ENCODE measurements at places on chromosomes 6 and 20.

DNA sequence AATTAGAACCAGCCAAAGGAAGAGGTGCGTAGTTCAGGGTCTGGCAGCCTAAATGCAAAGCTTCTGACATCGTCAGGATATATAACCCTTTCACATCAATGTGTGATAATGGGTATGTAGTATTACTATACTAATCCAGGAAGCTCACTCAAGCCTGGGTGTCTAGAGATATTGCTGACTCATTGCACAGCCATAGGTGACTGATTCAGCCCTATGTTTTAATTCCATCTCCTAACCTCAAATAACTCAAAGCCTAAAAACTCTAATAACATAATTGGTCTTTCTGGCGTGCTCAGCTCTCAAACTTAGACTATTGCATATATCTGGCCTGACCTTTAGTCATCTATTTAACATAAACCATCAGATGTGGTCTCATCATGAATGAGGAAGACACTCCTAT is 658.4 kb downstream of the TBC1D32 start:
- H3K36me3 ChIP-seq: no peaks in the 10 kb centered on the region
- H3K4me1 ChIP-seq: no peaks in the 10 kb centered on the region

- H3K4me1 ChIP-seq: no peaks in the 10 kb centered on the region
- DNase-seq: no peak
- H3K4me3 ChIP-seq: no peak overlapping the region
- no peaks in the 10 kb centered on the region for H3K36me3 ChIP-seq
- H3K27ac ChIP-seq: no peak overlapping the region
- peaks cover 26% of the 10 kb centered on the region for H3K27me3 ChIP-seq
Measured at GRCh38 chr6:88982720-88983119, 19.3 kb upstream of the RNGTT start.

DNA sequence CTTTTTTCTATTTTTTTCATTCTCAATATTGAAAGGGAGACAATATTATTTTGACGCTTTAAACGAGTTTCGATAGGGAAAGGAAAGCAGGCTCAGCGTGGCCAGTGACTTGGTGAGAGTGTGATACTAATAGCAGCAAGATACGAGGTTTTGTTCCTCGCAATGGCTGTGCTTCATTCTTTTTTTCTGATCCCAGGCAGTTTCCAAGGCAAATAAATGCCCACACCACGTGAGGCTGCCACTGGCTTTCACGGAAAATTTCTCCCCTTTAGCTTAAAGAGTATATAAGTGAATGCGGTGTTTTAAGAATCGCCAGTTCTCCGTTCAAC is 196.4 kb upstream of the ZNF184 start:
- H3K27me3 ChIP-seq: peaks cover 68% of the 10 kb centered on the region
- H3K4me1 ChIP-seq: peaks cover 58% of the 10 kb centered on the region
- H3K27ac ChIP-seq: no peak overlapping the region

DNA sequence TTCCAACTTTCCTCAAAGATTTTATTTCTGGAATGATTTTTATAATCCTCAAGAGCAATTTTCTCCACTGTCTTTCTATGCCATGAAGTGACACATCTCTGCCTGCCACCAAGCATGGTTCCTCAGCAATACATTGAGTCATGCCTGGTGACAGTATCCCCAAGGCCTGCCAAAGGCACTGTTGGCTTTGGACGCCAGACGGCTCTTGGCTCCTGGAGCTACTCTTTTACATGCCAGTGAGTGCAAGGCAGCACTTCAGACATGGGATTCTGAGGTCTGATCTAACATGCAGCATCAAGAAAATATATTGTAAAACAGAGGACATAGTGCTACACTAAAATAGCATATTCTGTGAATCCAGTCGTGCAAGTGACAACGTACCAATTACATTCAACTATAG is 20.1 kb upstream of the PLEKHG1 start:
- no peak overlapping the region for H3K4me3 ChIP-seq
- H3K27me3 ChIP-seq: peaks cover 7% of the 10 kb centered on the region
- no peak overlapping the region for H3K27ac ChIP-seq
- no peaks in the 10 kb centered on the region for H3K36me3 ChIP-seq
- DNase-seq: no peak
- no peaks in the 10 kb centered on the region for H3K4me1 ChIP-seq

- no peaks in the 10 kb centered on the region for H3K4me1 ChIP-seq
- no peaks in the 10 kb centered on the region for H3K36me3 ChIP-seq
- peaks cover 7% of the 10 kb centered on the region for H3K27me3 ChIP-seq
- H3K27ac ChIP-seq: no peak overlapping the region
- DNase-seq: peak; percentile 88
Measured at GRCh38 chr6:150196942-150197745, 54.3 kb downstream of the PPP1R14C start.

DNA sequence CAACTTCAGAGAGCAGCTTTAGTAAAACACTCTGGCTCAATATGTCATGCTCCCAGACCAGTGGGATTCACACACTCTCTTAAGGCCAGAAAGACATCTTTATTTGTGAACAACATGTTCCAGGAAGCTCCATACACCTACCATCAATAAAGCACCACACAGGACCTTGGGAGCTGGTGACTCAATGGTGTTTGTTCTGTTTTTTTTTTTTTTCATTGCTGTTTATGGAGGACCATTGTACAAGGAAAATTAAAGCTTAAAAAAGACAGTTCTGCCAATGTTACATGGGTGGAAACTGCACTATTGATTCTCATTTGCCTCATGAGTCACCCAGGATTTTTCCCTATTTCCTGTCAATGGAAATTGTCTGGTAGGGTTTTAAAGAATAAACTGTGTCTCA is 36.3 kb upstream of the TENT5A start:
- no peaks in the 10 kb centered on the region for H3K36me3 ChIP-seq
- H3K27me3 ChIP-seq: no peaks in the 10 kb centered on the region
- no peak for DNase-seq
- H3K4me3 ChIP-seq: no peak overlapping the region
- H3K4me1 ChIP-seq: peaks cover 22% of the 10 kb centered on the region

DNA sequence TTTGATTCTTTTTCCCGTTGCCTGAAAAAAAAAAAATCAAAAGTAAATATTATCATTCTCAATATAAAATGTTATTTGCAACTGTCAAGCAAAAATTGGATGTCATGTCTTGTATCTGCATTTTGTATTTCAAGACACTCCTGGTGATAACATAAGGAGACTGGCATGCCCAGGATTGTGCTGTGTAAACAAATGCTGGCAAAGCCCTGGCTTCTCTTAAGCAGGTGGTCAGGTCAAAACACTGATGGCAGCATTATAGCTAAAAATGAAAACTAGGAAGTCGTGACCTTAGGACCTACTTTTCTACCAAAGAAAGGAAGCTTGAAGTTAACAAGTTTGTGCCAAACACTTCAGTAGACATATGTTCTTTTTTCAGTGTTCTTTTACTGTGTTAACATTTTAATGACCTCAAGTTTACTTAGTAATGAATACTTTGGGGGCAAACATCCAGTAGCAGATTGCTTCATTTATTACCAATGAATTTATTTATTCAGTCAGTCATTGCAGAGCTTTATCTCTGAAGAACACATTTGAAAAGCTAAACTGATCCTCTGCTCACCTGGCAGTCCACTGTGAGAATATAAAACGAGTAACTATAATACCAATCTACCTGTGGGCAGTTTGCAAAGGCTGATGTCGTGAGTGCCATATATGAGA is 243.1 kb upstream of the FLRT3 start:
- no peaks in the 10 kb centered on the region for H3K36me3 ChIP-seq
- H3K4me1 ChIP-seq: no peaks in the 10 kb centered on the region
- no peak overlapping the region for H3K27ac ChIP-seq
- DNase-seq: no peak
